ENCODE measurements at places on chromosomes 4 and X. TPM values are rescaled to one million over a fixed set of nuclear protein-coding genes. Genes with fewer than 3 reads are reported as not detected.

P2RY10 gene
- 1.8 TPM for total RNA-seq

HDX gene
- total RNA-seq, result 0.37 TPM

CLTRN gene
- 3.0 TPM for total RNA-seq

TIMM8A gene
- total RNA-seq, result 12.3 TPM

Data from liver (tissue), 10 donors.